ENCODE measurements at places on chromosomes 16 and 17.

DNA sequence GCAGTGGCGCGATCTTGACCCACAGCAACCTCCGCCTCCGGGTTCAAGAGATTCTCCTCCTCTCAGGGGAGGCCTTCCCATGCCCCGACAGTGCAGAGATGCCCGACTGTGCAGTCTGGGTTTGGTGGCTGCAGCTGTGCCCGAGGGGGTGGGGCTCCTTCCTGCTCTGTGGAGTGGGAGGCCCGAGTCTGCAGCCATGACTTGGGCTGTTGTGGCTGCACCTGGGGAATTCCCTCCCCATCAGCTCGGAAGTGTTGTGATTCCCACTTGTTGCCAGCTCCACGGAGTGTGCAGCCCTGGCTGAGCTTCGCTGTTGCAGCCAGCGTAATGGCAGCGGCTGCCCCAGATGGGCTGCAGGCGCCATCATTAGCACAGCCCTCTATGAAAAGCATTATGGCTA is 66.4 kb upstream of the SMIM36 start:
- no peak for DNase-seq

DNA sequence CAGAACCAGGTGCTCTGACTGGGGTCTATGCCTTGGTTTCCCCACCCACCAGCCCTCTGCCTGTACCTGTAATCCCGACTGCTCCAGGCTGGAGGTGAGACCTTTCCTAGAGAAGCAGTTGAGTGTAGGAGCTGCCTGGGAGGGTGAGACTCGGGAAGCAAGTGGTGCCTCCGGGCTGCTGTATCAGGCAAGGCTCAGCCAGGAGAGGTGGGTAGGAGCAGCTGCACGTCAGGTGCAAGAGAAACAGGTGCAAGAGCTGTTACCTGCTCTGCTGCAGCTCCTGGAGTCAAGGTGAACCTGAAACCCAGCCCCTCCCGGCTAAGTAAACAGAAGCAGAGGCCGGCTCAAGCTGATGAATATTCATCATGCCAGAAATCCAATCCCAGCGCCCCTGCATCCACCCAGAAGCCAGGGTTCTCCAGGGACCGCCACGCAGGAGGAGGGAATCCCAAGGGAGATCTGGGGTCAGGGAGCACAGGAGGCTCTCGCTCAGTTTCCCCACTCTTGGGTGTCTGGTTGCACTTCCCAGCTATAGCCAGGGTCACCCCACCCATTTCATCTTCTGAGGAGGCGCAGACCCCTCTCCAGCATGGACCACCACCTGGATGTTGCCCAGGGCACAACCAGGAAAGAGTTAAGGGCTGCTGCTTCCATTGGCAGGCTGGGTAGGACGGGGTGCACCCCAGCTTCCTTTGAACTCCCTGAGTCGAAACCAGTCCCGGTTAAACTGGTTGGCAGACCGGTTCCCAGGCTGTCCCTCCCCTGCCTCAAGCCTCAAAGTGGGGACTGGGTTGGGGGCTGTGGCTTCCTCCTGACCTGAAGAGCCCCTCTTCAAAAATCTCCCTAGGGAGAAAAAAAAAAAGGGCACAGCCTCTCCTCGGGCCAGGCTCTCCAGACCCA is at the start of gene PRR15L:
Gene PRR15L, minus strand, starts transcription at position 293 of the 900 bp plus-strand sequence. CDS start 4,649 bp downstream, outside the sequence.
- no peak for DNase-seq

DNA sequence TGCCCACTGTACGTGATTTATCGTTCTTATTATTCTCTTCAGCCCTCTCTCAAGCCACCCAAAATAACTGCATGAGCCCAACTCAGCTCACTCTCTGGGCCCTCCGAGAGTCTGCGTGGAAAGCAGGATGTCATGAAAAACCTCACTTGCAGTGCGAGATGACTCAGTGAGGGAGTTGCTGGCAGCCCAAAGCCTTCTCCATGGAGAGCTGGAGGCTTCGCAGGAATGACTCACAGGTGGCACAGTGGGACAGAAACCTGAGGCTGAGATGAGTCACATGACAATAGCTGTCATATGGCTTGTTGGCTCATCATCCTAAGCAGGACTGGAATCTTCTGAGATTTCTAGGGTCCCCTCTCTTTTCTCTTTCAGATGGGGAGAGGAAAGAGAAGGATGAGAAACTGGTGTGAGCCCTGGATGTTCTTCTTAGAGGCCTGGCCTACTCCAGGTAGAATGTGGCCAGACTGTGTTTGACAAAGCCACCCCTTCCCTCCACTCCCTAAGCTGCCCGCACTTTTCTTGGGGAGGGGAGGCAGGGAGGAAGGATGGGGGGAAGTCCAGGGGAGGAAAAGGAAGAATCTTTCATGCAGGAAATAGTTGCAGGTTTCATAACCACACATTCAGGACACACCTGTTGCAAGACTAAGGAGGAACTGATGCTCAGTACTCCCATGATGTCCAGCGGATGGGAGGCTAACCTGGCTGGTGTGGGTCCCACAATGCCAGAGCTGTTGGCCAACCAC is 160.6 kb upstream of the RPL38 start:
- peak; percentile 83 for DNase-seq

DNA sequence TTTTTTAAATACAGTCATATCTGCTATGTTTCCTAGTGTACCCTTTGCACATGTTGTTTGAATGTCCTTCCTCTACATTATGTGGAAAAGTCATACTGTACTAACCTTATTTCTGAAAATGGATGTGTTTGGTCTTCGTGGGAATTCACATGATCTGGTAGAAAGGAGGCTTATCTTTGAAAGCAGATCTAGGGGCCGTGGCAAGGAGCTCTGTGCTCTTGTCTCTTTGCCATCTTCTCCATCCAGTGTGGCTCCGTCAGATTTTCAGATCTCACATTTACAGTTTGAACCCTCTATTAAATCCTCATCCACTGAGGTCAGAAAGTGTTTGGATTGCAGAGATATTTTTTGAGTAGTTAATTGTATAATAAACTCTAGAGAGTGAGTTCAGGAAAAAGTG is 32.9 kb downstream of the MAP2K4 start:
- no peak for DNase-seq

DNA sequence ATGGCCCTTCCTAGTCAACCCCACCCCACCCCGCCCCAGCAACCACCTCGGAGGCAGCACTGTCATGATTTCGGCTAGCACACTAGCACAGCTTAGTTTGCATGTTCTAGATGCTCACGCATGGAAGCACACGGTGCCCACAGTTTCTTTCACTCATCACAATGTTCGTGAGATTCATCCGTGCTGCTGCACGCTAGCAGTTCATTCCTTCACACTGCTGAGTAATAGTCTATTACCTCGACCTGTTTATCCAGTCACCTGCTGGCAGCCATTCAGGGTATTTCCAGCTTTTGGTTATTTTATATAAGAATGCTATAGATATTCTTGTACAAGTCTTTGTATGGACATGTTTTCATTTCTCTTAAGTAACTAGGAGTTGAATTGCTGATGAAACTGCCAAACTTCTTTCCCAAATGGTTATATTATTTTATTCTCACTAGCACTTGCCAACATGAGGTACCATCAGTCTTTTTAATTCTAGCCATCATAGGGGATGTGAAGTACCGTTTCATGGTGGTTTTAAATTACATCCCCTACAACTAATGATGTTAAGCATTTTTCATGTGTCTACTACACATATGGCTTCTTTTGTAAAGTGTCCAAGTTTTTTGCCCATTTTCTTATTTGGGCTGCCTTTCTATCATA is 75.7 kb downstream of the CYTH1 start:
- peak; percentile 60 for DNase-seq

- no peak for DNase-seq
These were observed 1.2 kb downstream of the KRT14 start for GRCh38 chr17:41585301-41586056.

DNA sequence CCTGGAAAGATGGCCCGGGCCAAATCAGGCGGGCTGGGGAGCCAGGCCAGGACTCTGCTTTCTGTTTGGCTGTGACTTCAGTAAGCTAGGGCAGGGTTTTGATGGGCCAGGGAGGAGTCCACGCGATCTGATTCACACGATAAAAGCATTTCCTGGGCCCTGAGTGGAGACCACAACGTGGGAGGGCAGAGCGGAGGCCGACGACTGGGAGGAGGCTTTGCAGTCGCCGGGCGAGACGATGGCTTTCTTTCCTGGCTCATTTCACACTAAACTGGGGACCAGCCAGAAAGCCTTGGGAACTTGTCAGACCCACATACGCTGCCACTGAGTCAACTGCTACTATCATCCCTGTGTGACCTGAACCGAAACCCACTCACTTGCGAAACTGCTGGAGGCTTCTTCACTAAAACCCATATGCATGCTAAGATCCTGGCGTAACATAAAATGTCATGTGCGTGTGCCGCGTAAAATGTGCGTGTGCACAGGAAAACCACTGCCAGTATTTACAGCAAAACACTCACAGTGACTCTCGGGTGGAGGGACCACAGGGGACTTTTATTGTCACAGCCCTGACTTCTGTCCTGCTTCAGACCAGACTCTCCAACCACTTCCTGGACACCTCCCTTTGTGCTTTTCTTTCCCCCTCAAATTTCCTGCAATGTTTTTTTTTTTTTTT is 14.2 kb upstream of the RHBDF2 start:
- DNase-seq, result no peak

GRCh38 chr17:43722870-43723665 is 35.5 kb downstream of the SOST start:
- no peak for DNase-seq

DNA sequence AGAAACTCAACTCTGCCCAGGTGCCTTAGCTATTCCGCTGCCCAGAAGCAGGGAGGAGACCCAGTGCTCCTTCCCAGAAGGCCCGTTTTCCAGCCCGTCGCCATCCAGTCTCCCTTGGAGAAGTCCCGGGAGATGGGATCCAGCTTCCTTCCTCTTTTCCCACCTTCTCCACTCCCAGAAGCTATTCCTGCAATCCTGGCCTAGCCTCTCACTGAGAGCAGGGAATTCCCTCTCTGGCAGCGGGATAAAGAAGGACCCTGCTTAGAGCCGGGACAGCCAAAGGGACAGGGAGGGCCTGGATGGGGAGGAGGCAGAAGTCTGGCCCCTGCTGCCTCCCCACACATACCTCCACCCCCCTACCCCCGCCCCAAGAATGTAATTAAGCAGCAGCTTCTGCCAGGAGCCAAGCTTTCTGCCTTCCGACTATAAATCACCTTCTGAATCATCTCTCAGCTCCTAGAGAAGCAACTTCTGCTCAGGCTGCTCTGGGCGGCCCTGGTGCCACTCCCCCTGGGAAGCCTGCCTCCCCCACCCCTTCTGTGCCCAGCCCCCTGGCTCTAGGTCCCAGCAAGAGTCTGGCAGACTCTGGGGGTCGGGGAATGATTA is 6.4 kb downstream of the WNT3 start:
- DNase-seq, result peak; percentile 18

DNA sequence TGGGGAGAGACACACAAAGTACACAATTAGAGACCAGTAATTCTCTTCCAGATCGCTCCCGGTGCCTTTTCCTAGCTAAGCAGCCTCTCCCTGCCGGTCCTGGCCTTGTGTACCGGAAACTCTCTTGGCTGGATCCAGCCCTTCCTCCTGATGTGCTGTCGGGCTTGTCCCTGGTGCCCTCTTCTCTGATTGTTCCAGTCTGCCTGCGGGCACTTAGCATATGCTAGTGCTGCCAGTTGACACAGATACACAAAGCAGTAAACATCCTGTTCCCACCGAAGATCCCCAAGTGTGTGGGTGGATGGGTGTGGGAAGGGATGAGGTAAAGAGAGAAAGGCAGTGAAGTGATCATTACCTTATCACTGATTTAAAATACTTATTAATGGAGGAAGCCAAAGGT is 9.7 kb downstream of the HS3ST3B1 start:
- no peak for DNase-seq

DNA sequence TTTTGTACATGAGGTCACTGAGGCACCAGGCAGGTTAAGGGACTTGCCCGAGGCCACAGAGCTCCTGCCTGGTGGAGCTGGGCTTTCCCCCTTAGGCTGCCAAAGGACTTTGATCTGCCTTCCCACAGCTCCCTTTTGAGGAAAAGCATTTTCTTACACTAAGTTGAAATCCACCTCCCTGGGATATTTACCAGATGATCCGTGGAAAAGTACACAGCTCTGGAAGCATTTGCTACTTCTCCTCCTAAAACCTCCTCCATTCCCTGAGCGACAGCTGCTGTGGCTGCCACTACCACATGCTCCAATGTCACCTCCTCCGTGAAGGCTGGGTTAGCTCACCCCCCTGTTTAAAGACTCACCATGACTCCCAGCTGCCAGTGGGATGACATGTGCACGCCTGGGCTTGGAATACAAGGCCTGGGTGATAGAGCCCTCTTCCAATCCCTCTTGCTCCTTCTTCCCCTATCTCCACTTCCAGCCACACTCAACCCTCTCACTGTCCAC is 1.2 kb upstream of the MPRIP start:
- peak; percentile 19 for DNase-seq

DNA sequence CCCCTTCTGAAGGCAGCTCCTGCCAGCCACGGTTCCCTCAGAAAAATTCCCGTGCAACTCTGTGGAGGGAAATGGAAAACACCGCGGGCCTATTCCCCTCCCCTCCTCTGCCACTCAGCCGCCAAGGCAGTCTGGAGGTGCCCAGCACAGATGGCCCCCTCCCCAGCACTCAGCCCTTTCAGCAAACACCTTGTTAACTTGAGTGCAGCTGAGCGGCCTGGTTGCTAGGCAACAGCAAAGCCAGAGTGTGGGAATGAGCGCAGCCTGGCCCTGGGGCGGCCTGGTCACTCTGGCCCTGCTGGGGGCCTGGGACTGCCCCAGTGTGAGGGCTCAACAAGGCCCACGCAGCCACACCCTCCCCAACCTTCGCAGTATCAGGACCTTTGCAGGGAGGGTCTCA is 32.8 kb downstream of the CACNA1G start:
- no peak for DNase-seq

- no peak for DNase-seq
These were observed 33.4 kb downstream of the ITGB3 start for GRCh38 chr17:47287068-47287467.
